Activated T-helper 1 cell treated with anti-CD3 and anti-CD28 coated beads, Interleukin-12 subunit alpha, Interleukin-12 subunit beta, Interleukin-2, Interleukin-4 antibody, amounts not matched to agents 30 ng/mL and 10 ng/mL and 1 ng/mL, durations not matched to agents 14 hours and 24 hours and 36 hours (primary cell): ENCODE measurements at places on chromosomes 1 and 21.

DNA sequence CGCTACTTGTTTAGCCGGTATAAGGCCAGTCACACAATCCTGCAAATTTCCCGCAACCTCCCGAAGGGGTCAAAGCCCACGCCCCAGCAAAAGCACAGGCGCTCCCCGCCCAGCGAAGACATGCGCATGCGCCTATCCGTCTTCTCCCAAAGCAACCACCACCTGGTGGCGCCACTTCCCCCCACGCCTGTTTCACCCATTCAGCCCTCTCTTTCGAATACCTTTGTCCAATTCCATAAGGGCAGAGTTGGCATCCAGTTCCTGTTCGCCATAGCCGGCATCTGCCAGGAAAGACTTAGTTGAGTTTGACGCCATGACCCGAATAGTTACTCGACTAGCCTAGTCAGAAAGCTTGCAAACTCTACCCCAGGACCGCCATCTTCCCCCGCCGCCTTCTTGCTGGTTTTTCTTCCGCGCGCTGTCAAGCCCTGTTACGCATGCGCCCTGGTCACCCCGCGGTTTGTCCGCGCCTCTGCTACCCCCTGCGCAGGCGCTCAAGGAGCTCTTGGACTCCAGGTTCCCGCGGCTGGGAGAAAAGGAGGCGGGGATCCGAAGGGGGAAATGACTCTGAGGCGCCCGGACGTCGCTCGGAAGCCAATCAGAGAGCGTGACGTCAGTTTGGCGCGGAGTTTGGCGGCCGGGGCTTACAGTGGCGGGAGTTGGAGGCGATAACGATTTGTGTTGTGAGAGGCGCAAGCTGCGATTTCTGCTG lies at the start of the genes DTL and INTS7:
Gene DTL (plus strand): TSS at position 626 of the 712 bp plus-strand sequence. CDS start 143 bp downstream, outside the sequence.
Gene INTS7 (minus strand): TSS at position 435 of the 712 bp plus-strand sequence. CDS start 120 bp downstream, at position 315.
- peaks cover 74% of the 10 kb centered on the region for H3K4me1 ChIP-seq
- peak within 1 kb of the TSS; percentile 95 for H3K4me3 ChIP-seq
- peak within 1 kb of the TSS; percentile 94 for H3K27ac ChIP-seq
- DNase-seq = peak; percentile 99
- peaks cover 31% of the 10 kb centered on the region for H3K36me3 ChIP-seq
- peaks cover 3% of the 10 kb centered on the region for H3K27me3 ChIP-seq

DNA sequence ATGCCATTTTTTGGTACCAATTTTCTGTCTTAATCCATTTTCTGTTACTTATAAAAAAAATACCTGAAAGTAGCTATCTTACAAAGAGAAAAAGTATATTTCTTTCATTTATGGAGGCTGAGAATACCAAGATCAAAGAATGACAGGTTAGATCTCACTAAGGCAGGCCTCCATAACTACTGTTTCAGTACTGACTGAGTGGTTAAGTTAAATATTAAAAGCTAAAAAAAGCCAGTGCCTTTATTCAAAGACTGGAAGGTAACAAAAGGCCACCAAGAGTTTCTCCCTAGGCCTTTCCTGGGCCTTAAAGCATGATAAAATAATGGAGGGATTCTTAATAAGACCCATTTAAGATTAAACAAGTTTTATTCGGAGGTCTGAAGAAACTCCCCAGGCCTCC lies 687.7 kb upstream of the ADGRL4 start:
- H3K27ac ChIP-seq = no peak overlapping the region
- no peak for DNase-seq
- H3K36me3 ChIP-seq = no peaks in the 10 kb centered on the region

- H3K27me3 ChIP-seq = peaks cover 3% of the 10 kb centered on the region
- no peaks in the 10 kb centered on the region for H3K36me3 ChIP-seq
- H3K4me3 ChIP-seq = no peak overlapping the region
- no peak overlapping the region for H3K27ac ChIP-seq
These were observed 90.1 kb downstream of the UCHL5 start for GRCh38 chr1:192969091-192969490.

GRCh38 chr1:55962472-55962871 lies 616.9 kb downstream of the PLPP3 start:
- DNase-seq = no peak
- H3K4me3 ChIP-seq = no peak overlapping the region
- H3K4me1 ChIP-seq = no peaks in the 10 kb centered on the region
- no peak overlapping the region for H3K27ac ChIP-seq
- no peaks in the 10 kb centered on the region for H3K36me3 ChIP-seq

- H3K36me3 ChIP-seq = peaks cover 2% of the 10 kb centered on the region
- peaks cover 60% of the 10 kb centered on the region for H3K27me3 ChIP-seq
- DNase-seq = no peak
- peaks cover 20% of the 10 kb centered on the region for H3K4me1 ChIP-seq
- no peak overlapping the region for H3K27ac ChIP-seq
- no peak overlapping the region for H3K4me3 ChIP-seq
These were observed 7.0 kb downstream of the BCAN start for GRCh38 chr1:156648951-156649350.

- no peak overlapping the region for H3K4me3 ChIP-seq
- peaks cover 21% of the 10 kb centered on the region for H3K4me1 ChIP-seq
- no peak overlapping the region for H3K27ac ChIP-seq
- peaks cover 14% of the 10 kb centered on the region for H3K27me3 ChIP-seq
These were observed 24.8 kb upstream of the ITPKB start for GRCh38 chr1:226763905-226764264.

- DNase-seq = no peak
- no peaks in the 10 kb centered on the region for H3K4me1 ChIP-seq
- no peak overlapping the region for H3K27ac ChIP-seq
These were observed 538.0 kb upstream of the CAMK1G start for GRCh38 chr1:209045331-209046057.

DNA sequence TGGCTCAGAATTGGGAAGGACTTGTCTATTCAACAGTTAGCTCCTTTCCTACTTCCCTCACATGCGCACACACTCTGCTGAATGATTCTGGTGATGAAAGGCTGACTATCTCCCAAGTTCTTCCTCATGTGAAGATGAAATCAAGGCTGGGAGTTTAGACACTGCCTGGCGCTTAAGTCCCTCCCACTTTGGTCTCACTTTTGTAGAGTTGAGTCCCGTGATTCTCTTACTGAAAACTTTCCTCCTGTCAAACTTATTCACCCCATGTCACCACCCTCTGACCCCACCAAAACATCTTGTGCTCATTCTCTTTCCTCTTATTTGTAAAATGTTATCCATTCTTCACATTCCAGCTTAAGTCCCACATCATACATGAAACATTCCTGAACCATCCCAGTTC lies 8.4 kb upstream of the MRPS6 start:
- no peak overlapping the region for H3K27ac ChIP-seq
- H3K27me3 ChIP-seq = peaks cover 9% of the 10 kb centered on the region
- no peaks in the 10 kb centered on the region for H3K4me1 ChIP-seq
- H3K4me3 ChIP-seq = no peak overlapping the region
- DNase-seq = no peak
- H3K36me3 ChIP-seq = peaks cover 5% of the 10 kb centered on the region

- H3K36me3 ChIP-seq = peaks cover 7% of the 10 kb centered on the region
- H3K27ac ChIP-seq = no peak overlapping the region
- peaks cover 17% of the 10 kb centered on the region for H3K4me1 ChIP-seq
- H3K27me3 ChIP-seq = peaks cover 3% of the 10 kb centered on the region
- DNase-seq = no peak
- no peak overlapping the region for H3K4me3 ChIP-seq
These were observed 152.2 kb downstream of the HIVEP3 start for GRCh38 chr1:41766546-41766945.

- DNase-seq = no peak
- no peak overlapping the region for H3K4me3 ChIP-seq
- no peak overlapping the region for H3K27ac ChIP-seq
- H3K27me3 ChIP-seq = no peaks in the 10 kb centered on the region
- H3K4me1 ChIP-seq = peaks cover 10% of the 10 kb centered on the region
These were observed 80.7 kb downstream of the POU2F1 start for GRCh38 chr1:167301355-167301754.

- no peaks in the 10 kb centered on the region for H3K36me3 ChIP-seq
- H3K4me1 ChIP-seq = no peaks in the 10 kb centered on the region
- no peak overlapping the region for H3K27ac ChIP-seq
- no peak overlapping the region for H3K4me3 ChIP-seq
These were observed 69.0 kb downstream of the IGSF21 start for GRCh38 chr1:18176619-18177018.

GRCh38 chr1:236809148-236809547 lies 14.1 kb downstream of the MTR start:
- no peak overlapping the region for H3K27ac ChIP-seq
- H3K27me3 ChIP-seq = no peaks in the 10 kb centered on the region
- no peak overlapping the region for H3K4me3 ChIP-seq
- no peak for DNase-seq
